Upper lobe of right lung (tissue), 1 donor: ENCODE measurements at places on chromosomes 16 and 17. TPM values are rescaled to one million over a fixed set of nuclear protein-coding genes. Genes with fewer than 3 reads are reported as not detected.

The NEUROD2 gene
- total RNA-seq, result not detected

The FN3KRP gene
- total RNA-seq, result 21.4 TPM

The CCDC144A gene
- total RNA-seq, result 10.9 TPM

The FBXO39 gene
- 0.49 TPM for total RNA-seq

The TMC8 gene
- total RNA-seq, result 26.6 TPM

The ZC3H18 gene
- total RNA-seq, result 44.5 TPM

The MT1A gene
- total RNA-seq, result 4.9 TPM

The CBFA2T3 gene
- 19.0 TPM for total RNA-seq

The ST6GALNAC2 gene
- 24.5 TPM for total RNA-seq

The HSD11B2 gene
- total RNA-seq, result 2.2 TPM

The MT4 gene
- total RNA-seq, result not detected

The CTRB2 gene
- 0.78 TPM for total RNA-seq

The CSH2 gene
- not detected for total RNA-seq

The LITAFD gene
- total RNA-seq, result not detected

The CIITA gene
- total RNA-seq, result 78.9 TPM

The VAT1L gene
- 0.32 TPM for total RNA-seq

The ABCC11 gene
- total RNA-seq, result not detected

The ITGAL gene
- 62.8 TPM for total RNA-seq

The PLA2G10 gene
- 6.6 TPM for total RNA-seq

The HOXB13 gene
- total RNA-seq, result not detected

The SCIMP gene
- total RNA-seq, result 24.8 TPM

The ITGB3 gene
- total RNA-seq, result 6.6 TPM

The QPRT gene
- total RNA-seq, result 15.0 TPM

The OTOA gene
- 0.90 TPM for total RNA-seq

The TMEM204 gene
- 69.2 TPM for total RNA-seq

The PLCG2 gene
- 47.6 TPM for total RNA-seq

The NGFR gene
- 0.78 TPM for total RNA-seq

The NECAB2 gene
- total RNA-seq, result not detected

The EFNB3 gene
- total RNA-seq, result 0.32 TPM

The KIF2B gene
- total RNA-seq, result not detected

The DNAI2 gene
- not detected for total RNA-seq

The TMEM132E gene
- total RNA-seq, result 0.23 TPM

The RNF157 gene
- total RNA-seq, result 3.8 TPM

The ETV4 gene
- total RNA-seq, result 4.0 TPM

The CPNE7 gene
- 4.8 TPM for total RNA-seq

The LLGL2 gene
- total RNA-seq, result 133 TPM

The SCNN1G gene
- total RNA-seq, result 14.8 TPM

The C16orf54 gene
- 7.3 TPM for total RNA-seq

The ABI3 gene
- total RNA-seq, result 31.5 TPM

The NUDT7 gene
- 7.2 TPM for total RNA-seq

The SPNS2 gene
- total RNA-seq, result 67.0 TPM

The MMP2 gene
- total RNA-seq, result 353 TPM

The ALDOC gene
- 10.5 TPM for total RNA-seq

The KRTAP3-1 gene
- not detected for total RNA-seq
